ENCODE measurements at places on chromosomes 4 and X. TPM values are rescaled to one million over a fixed set of nuclear protein-coding genes. Genes with fewer than 3 reads are reported as not detected.
A peak's percentile ranks its signal among the peaks of the same experiment; 100 is the strongest.

DNA sequence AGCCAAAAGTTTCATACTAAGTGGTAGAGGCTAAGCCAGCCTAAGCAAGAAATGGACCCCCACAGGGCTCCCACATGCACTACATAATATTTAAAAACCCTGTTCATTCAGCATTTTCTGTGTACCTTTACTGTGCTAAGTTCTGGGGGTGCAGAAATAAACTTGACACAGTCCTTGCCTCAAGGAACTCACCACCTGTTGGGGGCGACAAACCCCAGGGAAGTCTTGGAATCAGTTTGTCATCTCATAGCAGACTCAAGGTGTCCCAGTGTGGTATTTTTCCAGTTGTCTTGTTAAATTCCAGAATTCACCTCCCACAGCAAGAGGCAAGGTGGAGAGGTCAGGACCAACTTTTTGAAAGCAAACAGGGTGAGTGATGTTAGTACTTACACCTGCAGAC lies 43.1 kb downstream of the ATG4A start:
- DNase-seq: no peak

DNA sequence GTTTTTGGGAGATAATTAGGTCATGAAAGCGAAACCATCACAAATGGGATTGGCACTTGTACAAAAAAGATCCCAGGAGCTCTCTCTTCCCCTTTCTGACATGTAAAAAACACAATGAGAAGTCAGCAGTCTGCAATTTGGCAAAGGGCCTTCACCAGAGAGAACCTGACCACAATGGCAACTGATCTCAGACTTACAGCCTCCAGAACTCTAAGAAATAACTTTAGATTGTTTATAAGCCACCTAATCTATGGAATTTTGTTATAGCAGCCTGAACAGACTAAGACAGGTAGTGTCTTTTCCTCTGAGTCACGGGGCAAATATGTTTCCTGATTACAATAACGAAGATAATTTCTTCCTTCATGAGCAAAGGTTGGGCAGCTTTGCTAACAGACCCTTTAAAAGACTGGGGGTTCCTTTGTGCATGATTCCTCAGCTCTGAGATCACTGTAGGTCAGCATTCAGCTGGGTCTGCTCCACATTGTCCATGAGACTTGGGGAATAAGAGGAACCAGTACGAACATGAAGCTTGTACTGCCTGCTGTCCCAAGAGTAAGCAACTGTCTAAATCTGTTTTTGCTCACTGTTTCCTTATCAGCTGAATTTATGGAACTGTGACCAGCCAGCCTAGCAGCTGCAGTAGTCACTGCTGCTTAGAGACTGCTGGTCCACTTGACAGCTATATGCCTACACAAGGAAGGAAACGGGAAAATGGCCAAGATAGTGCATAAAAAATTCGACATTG lies 191.6 kb downstream of the ANAPC10 start:
- peak; percentile 12 for DNase-seq

GRCh38 chr4:25755911-25756310 lies 100.3 kb downstream of the SLC34A2 start:
- DNase-seq: no peak

The HPRT1 gene
- total RNA-seq: 13.2 TPM

- DNase-seq: no peak
Measured at GRCh38 chr4:117793845-117794480, 240.3 kb upstream of the NDST3 start.

DNA sequence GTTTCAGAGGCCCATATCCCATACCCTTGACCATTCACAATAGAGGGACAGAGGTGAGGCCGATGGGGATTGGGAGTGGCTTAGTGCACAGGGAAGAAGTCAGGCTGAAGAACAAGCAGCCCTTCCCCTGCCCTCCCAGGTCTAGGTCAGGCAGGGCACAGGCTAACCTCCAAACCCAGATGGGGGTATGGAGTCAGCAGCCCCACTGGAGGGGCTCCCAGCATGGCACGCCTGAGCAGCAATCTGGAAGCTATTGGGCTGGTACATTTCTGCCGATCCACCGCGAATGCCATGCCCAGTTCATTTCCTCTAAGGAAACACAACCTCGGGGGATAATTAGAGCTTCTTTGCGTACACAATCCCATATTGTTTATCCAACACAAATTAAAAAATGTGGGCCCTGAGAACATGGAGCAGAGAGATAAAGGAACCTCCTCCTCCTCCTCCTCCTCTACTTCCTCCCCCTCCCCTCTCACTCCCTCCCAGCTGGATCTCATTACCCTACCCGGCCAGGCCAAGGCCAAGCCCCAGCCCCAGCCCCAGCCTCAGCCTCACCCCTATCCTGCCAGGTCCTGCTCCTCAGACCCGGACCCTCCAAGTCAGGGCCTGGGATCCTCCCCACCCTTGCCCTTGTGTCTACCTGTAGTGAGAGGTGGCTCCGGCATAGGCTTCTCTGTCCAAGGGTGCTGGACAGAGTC lies 83.0 kb downstream of the PJA1 start:
- no peak for DNase-seq

DNA sequence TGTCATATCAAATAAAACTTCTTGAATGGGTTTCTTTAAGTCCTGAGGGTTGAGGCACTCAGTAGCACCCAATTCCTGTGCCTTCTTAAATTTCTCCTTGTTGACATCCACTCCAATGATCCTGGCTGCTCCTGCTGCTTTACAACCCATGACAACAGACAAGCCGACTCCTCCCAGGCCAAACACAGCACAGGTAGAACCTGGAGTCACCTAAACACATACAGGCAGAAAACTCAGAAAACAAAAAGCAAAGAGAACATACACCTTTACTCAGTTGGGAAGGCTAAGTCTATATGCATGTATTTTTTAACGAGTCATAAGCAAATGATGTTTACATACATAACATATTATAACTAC lies 10.3 kb downstream of the ADH6 start:
- no peak for DNase-seq

GRCh38 chr4:52914051-52914605 lies 52.0 kb downstream of the RASL11B start:
- DNase-seq: no peak

DNA sequence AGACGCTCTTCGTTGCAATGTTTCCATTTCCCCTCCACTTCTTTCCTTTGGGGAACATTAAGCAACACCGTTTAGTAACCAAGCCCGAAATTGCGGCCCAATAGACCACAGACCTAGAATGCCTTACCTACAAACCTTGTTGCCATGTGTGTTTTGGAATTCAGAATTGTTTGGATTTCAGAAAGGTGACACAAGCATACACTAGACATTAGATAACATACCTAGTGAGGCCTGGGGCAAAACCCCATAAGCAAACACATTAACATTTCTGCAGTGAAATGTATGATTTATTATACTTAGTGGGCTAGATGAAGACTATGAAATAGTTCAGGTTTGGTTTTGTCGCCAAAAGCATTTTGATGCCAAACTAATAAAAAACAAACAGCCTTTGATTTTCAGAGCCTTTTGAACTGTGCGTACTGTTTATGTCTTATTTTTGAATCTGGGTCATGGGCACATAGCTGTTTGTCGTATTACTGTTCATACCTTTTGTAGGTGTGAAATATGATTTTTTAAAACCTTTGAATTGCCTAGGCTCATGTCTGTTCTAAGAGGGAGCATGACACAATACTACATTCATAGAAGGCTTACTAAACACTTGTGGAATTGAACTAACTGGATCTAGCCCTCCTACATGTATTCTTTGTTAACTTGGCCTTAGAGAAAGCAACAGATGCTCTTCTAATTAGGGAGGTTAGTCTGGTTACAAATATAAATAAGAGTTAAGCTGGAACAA lies 88.6 kb upstream of the TMEM164 start:
- no peak for DNase-seq

Measured in glomerular endothelial cell (primary cell).